ENCODE measurements at places on chromosomes 6 and 20. TPM values are rescaled to one million over a fixed set of nuclear protein-coding genes. Genes with fewer than 3 reads are reported as not detected.

The HFE gene
- polyA plus RNA-seq = 1.6 TPM

The MAD2L1BP gene
- polyA plus RNA-seq = 65.3 TPM

- no peaks in the 10 kb centered on the region for H3K4me1 ChIP-seq
- DNase-seq = no peak
- H3K27ac ChIP-seq = no peak overlapping the region
- H3K27me3 ChIP-seq = peaks cover 3% of the 10 kb centered on the region
- H3K4me3 ChIP-seq = no peak overlapping the region
These were observed 2.9 kb downstream of the NKAIN2 start for GRCh38 chr6:123806561-123806960.

DNA sequence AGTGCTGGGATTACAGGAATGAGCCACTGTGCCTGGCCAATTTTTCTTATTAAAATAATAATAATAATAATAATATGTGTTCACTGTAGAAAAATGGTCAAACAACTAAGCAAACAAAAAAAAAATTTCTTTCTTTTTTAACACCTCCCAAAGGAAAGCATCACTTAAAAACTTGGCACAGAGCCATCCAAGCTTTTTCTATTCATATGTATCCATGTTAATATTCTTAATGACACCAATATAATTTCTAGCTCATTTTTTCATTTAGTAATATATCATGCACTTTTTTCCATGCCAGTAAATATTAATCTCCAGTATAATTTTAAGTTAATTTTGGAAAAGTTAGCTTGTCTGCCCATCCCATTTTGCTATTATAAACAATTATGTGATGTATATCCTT is 101.8 kb downstream of the MBOAT1 start:
- H3K4me1 ChIP-seq = no peaks in the 10 kb centered on the region
- no peak for DNase-seq
- no peaks in the 10 kb centered on the region for H3K27me3 ChIP-seq
- H3K4me3 ChIP-seq = no peak overlapping the region
- H3K27ac ChIP-seq = no peak overlapping the region
- H3K36me3 ChIP-seq = no peaks in the 10 kb centered on the region

- no peak overlapping the region for H3K4me3 ChIP-seq
- no peaks in the 10 kb centered on the region for H3K27me3 ChIP-seq
- no peak for DNase-seq
- no peak overlapping the region for H3K27ac ChIP-seq
- no peaks in the 10 kb centered on the region for H3K4me1 ChIP-seq
These were observed 16.9 kb upstream of the IL17F start for GRCh38 chr6:52261229-52261628.

- no peaks in the 10 kb centered on the region for H3K27me3 ChIP-seq
- peaks cover 3% of the 10 kb centered on the region for H3K4me1 ChIP-seq
- no peaks in the 10 kb centered on the region for H3K36me3 ChIP-seq
- no peak overlapping the region for H3K4me3 ChIP-seq
- no peak overlapping the region for H3K27ac ChIP-seq
These were observed 14.3 kb upstream of the SIRT5 start for GRCh38 chr6:13559968-13560650.

- H3K27ac ChIP-seq = no peak overlapping the region
- DNase-seq = no peak
- H3K4me1 ChIP-seq = no peaks in the 10 kb centered on the region
- H3K36me3 ChIP-seq = no peaks in the 10 kb centered on the region
- no peak overlapping the region for H3K4me3 ChIP-seq
These were observed 27.1 kb downstream of the COL20A1 start for GRCh38 chr20:63320041-63320511.

DNA sequence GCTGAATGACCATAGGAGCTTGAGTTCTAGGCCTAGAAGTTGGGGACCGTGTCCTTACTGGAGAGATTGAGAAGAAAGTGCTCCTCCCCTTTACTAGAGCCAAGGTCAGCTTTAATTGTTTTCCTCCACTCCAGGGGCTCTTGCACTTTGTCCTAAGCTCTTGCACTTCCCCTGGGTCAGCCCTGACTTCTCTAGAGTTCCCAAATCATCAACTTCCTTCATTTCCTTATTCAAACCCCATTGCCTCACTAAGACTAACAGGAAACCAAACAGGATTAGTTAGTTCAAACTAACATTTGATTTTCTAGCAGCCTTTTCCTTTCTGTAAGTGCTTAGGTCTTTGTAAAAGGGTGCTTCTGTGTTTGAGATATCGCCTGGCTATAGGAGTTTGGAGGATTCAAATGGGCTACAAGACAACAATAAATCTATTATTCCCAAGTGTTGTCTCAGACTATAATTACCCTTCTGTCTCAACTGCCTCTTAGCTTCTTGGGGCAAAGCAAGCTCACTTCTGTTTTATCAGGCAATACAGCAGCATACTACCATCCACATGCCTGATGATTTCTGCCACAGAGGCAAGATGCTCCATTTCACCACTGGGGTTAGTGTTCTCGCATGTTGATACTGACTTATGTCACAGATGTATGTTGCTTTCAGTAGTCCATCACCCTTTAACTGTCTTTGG is 12.8 kb upstream of the DTNBP1 start:
- H3K27me3 ChIP-seq = no peaks in the 10 kb centered on the region
- no peak overlapping the region for H3K27ac ChIP-seq
- no peaks in the 10 kb centered on the region for H3K4me1 ChIP-seq
- DNase-seq = no peak
- no peak overlapping the region for H3K4me3 ChIP-seq
- H3K36me3 ChIP-seq = no peaks in the 10 kb centered on the region

- H3K4me3 ChIP-seq = no peak overlapping the region
- peaks cover 14% of the 10 kb centered on the region for H3K4me1 ChIP-seq
- H3K36me3 ChIP-seq = no peaks in the 10 kb centered on the region
These were observed 212.5 kb upstream of the SNX9 start for GRCh38 chr6:157610451-157610999.
